Tibial nerve (tissue), 4 donors: ENCODE measurements at places on chromosomes 2 and 18. TPM values are rescaled to one million over a fixed set of nuclear protein-coding genes. Genes with fewer than 3 reads are reported as not detected.
A peak's percentile ranks its signal among the peaks of the same experiment; 100 is the strongest.

- DNase-seq = no peak
- H3K4me3 ChIP-seq = no peak overlapping the region
- peaks cover 3% of the 10 kb centered on the region for H3K27me3 ChIP-seq
- H3K36me3 ChIP-seq = no peaks in the 10 kb centered on the region
- H3K4me1 ChIP-seq = no peaks in the 10 kb centered on the region
- no peak overlapping the region for H3K27ac ChIP-seq
Measured at GRCh38 chr2:176171351-176172006, 14.4 kb downstream of the HOXD3 start.

- H3K4me3 ChIP-seq = no peak overlapping the region
- no peak overlapping the region for H3K27ac ChIP-seq
- no peaks in the 10 kb centered on the region for H3K4me1 ChIP-seq
- no peak for DNase-seq
Measured at GRCh38 chr2:75098856-75099255, 100.5 kb downstream of the TACR1 start.

GRCh38 chr2:151007365-151007764 is 254.3 kb downstream of the RBM43 start:
- H3K4me3 ChIP-seq = no peak overlapping the region
- DNase-seq = no peak
- no peaks in the 10 kb centered on the region for H3K27me3 ChIP-seq
- no peaks in the 10 kb centered on the region for H3K36me3 ChIP-seq

- no peaks in the 10 kb centered on the region for H3K27me3 ChIP-seq
- no peak for DNase-seq
- H3K36me3 ChIP-seq = no peaks in the 10 kb centered on the region
- no peak overlapping the region for H3K27ac ChIP-seq
- H3K4me3 ChIP-seq = no peak overlapping the region
- no peaks in the 10 kb centered on the region for H3K4me1 ChIP-seq
Measured at GRCh38 chr2:238345297-238345968, 25.1 kb downstream of the TRAF3IP1 start.

GRCh38 chr2:82478641-82479040 is 1980.4 kb downstream of the SUCLG1 start:
- H3K27me3 ChIP-seq = no peaks in the 10 kb centered on the region
- no peak overlapping the region for H3K27ac ChIP-seq
- DNase-seq = no peak
- no peaks in the 10 kb centered on the region for H3K36me3 ChIP-seq
- no peaks in the 10 kb centered on the region for H3K4me1 ChIP-seq

DNA sequence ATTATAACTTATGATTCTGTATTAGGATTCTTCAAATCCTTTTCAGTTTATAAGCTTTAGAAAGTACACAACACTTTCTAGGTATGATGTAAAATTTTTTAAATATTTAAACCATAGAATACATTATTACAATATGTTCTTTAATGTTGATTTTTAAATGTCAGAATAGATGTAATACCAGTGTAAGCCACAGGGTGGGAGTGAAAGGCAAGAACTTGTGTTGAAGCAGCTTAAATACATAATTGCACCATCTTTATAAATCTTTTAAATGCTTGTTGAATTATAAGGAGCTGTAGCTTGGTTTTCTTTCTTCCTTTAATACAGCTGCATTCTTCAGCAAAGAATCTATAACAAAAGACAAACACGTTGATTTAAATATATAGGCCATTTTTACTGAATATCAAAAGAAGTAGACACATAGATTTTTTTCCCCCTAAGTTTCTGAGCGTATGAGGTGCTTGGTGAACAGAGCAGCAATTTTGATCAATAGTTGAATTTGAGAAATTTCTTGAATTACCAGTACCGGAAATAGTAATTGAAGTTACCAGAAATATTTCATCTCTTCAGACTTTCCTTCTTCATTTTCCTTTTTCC is 63.0 kb downstream of the TANK start:
- H3K4me3 ChIP-seq = no peak overlapping the region
- no peak overlapping the region for H3K27ac ChIP-seq
- peaks cover 43% of the 10 kb centered on the region for H3K36me3 ChIP-seq
- H3K4me1 ChIP-seq = no peaks in the 10 kb centered on the region

GRCh38 chr2:175048275-175048674 is 43.1 kb upstream of the CHN1 start:
- H3K27ac ChIP-seq = no peak overlapping the region
- H3K27me3 ChIP-seq = no peaks in the 10 kb centered on the region
- no peaks in the 10 kb centered on the region for H3K4me1 ChIP-seq
- DNase-seq = no peak

DNA sequence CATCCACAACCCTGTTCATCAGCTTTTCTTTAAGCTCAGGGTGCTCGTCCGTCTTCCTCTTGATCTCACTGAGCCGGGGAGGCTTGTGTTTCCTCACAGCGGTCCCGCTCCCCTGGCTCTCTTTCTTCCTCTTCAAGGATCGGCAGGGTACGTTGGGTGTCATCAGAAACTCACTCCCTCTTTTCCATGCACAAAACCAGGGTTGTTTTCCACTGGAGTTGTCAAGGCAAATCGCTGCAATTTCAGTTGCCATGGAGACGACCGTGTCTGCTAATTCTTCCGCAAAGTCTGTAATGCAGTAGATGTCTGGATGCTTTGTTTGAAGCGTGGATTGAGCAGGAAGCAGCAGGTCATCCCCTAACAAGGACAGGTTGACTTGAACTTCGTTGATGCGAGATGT is 146.4 kb downstream of the DAW1 start:
- no peaks in the 10 kb centered on the region for H3K4me1 ChIP-seq
- no peak overlapping the region for H3K27ac ChIP-seq
- H3K27me3 ChIP-seq = no peaks in the 10 kb centered on the region
- DNase-seq = no peak
- no peaks in the 10 kb centered on the region for H3K36me3 ChIP-seq

The WBP1 gene
- total RNA-seq = 70.0 TPM

DNA sequence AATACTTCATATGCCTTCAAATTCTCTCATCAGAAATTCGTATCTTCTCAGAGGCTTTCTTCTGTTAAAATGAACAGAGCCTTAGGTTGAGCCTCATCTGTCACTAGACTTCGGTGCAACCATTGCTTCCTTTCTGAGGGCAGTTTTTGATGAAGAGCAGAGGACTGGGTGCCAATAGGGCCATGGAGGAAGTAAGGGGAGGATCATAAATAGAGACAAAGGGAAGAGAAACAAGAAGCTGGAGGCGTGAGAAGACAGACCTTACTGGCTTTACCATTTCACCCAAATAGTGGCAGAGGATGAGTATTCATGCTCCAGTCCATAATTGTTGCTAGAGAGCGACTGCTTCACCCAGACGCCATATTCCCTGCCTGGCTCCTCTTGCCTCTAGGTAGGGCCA is 215.6 kb upstream of the PKDCC start:
- no peak for DNase-seq
- H3K4me3 ChIP-seq = no peak overlapping the region
- H3K27me3 ChIP-seq = no peaks in the 10 kb centered on the region

GRCh38 chr2:233565685-233566140 is 869 bp downstream of the USP40 start:
- peak overlapping the region; percentile 70 for H3K4me3 ChIP-seq
- H3K27ac ChIP-seq = peak overlapping the region; percentile 87
- H3K4me1 ChIP-seq = no peaks in the 10 kb centered on the region
- H3K36me3 ChIP-seq = peaks cover 17% of the 10 kb centered on the region
- H3K27me3 ChIP-seq = no peaks in the 10 kb centered on the region

GRCh38 chr18:12308386-12309100 is 502 bp downstream of the TUBB6 start:
- H3K4me1 ChIP-seq = peaks cover 15% of the 10 kb centered on the region
- H3K27me3 ChIP-seq = no peaks in the 10 kb centered on the region
- H3K4me3 ChIP-seq = peak overlapping the region; percentile 69
- peak; percentile 69 for DNase-seq
- peak overlapping the region; percentile 93 for H3K27ac ChIP-seq
- peaks cover 36% of the 10 kb centered on the region for H3K36me3 ChIP-seq

The TNFAIP6 gene
- total RNA-seq = 4.8 TPM

GRCh38 chr2:237652181-237652580 is 24.8 kb downstream of the LRRFIP1 start:
- H3K27me3 ChIP-seq = no peaks in the 10 kb centered on the region
- no peaks in the 10 kb centered on the region for H3K36me3 ChIP-seq
- no peaks in the 10 kb centered on the region for H3K4me1 ChIP-seq
- no peak for DNase-seq
- no peak overlapping the region for H3K27ac ChIP-seq

DNA sequence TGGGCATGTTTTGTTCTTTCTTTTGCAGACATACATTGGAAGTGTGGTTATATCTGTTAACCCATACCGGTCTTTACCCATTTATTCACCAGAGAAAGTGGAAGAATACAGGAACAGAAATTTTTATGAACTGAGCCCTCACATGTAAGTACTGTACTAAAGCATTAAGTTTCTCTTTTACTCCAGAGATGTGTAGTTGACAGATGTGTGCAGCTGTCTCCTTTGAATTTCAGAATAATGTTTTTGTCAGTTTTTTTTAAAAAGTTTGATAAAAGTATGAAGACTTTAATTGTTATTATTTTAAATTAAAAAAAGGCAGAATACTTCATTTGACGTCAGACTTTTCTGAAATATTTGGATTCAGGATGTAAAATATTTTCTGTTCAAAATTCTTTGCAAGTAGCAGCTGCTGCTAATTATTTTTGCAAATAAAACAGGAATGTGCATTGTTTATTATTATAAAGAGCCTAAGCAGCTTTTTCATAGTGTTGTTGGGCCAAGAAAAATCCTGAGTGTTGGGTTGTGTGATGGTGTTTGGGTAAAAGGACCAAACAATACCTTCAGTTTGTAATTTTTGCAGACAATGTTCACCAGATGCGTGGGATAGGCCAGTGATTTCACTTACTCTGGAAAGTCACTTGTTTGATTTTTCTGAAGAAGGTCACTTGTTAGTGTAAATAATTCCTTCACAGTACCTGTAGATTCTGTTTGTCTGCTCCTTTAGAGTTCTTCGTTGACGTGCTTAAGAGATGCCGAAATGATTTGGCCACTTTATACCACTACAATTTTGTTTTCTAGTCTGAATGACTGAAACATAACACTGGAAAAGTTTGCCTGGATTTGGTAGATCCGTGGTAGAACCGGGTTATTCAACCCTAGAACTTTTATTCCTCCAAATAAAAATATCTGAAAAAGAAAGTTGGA is 51.1 kb downstream of the MYO1B start:
- peaks cover 19% of the 10 kb centered on the region for H3K4me1 ChIP-seq
- H3K27ac ChIP-seq = peak overlapping the region; percentile 16
- no peak for DNase-seq
- H3K27me3 ChIP-seq = no peaks in the 10 kb centered on the region
- H3K36me3 ChIP-seq = no peaks in the 10 kb centered on the region

GRCh38 chr2:74865770-74866674 is 32.1 kb downstream of the HK2 start:
- H3K36me3 ChIP-seq = no peaks in the 10 kb centered on the region
- H3K4me1 ChIP-seq = no peaks in the 10 kb centered on the region
- no peak for DNase-seq
- no peak overlapping the region for H3K4me3 ChIP-seq
- H3K27me3 ChIP-seq = no peaks in the 10 kb centered on the region

The LRP1B gene
- 2.1 TPM for total RNA-seq

DNA sequence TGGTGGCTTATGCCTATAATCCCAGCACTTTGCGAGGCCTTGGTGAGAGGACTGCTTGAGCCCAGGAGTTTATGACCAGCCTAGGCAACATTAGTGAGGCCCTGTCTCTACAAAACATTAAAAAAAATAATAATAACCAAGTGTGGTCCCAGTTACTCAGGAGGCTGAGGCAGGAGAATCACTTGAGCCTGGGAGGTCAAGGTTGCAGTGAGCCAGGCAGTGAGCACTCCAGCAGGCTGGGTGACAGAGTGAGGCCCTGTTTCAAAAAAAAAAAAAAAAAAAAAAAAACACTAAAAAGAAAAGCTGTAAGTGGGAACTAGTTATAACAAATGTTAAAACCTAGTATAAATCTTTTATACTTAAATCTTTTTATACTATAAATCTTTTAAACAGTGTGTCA is 146.2 kb upstream of the ITGA4 start:
- H3K36me3 ChIP-seq = no peaks in the 10 kb centered on the region
- H3K4me3 ChIP-seq = no peak overlapping the region
- DNase-seq = no peak

The SNED1 gene
- 116 TPM for total RNA-seq

DNA sequence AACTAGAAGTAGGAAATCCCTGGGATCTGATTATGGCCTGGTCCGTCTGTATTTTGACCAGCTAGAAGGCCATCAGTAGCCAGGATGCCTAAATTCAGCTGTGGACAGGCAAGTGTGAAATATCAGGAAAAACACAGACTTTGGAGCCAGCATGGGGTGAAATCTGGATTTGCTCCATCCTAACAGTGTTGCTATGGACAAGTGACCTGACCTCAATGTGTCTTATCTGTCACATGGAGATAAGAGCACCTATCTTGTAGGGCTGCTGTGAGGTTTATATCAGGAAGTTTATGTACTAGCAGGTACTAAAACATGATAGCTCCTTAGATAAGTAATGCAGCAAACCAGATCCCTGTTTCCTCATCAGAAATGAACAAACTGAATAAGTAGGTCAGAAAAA is 460.4 kb downstream of the STK39 start:
- no peak overlapping the region for H3K27ac ChIP-seq
- H3K27me3 ChIP-seq = no peaks in the 10 kb centered on the region
- DNase-seq = no peak

The ZNF142 gene
- total RNA-seq = 27.0 TPM

- H3K27ac ChIP-seq = no peak overlapping the region
- H3K36me3 ChIP-seq = no peaks in the 10 kb centered on the region
- no peak overlapping the region for H3K4me3 ChIP-seq
- DNase-seq = no peak
- H3K4me1 ChIP-seq = peaks cover 2% of the 10 kb centered on the region
Measured at GRCh38 chr2:47737191-47737975, 45.6 kb upstream of the MSH6 start.

The REG1A gene
- total RNA-seq = 30.9 TPM

DNA sequence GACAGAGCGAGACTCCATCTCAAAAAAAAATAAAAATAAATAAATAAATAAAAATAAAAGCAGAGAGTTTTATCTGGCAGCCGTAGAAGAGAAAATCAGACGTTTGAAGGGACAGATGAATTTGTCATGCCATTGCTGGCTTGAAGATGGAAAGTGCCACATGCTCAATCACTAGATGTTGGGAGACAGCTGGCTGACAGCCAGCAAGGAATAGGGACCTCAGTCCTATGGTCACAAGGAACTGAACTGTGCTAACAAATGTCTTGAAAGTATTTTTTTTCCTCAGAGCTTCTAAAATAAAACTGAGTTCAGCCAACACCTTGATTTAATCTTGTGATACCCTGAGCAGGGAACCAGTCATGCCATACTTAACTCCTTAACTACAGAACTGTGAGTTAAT is 65.4 kb downstream of the DTNA start:
- no peak for DNase-seq
- no peaks in the 10 kb centered on the region for H3K27me3 ChIP-seq
- no peak overlapping the region for H3K27ac ChIP-seq

- no peak overlapping the region for H3K27ac ChIP-seq
- H3K27me3 ChIP-seq = no peaks in the 10 kb centered on the region
Measured at GRCh38 chr18:29523371-29523770, 1346.4 kb upstream of the CDH2 start.

DNA sequence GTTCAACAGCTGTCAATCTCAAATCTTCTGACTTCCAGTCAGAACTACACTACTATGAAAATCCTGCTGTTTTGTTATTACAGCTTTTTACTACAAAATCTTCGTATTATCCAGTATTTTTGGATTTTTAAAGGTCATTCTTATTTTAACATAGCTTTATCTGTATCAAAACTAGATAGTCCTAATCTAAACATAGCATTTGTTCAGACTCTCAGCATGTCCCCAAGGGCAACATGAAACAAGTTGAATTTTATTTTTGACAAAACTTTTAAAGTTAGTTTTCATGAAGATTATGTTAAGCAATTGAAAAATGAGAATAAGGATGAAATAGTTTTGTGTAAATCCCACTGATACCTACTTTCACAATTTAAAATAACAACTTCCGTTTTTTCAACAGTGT is 48.1 kb downstream of the PDE1A start:
- no peak overlapping the region for H3K4me3 ChIP-seq
- no peaks in the 10 kb centered on the region for H3K36me3 ChIP-seq
- H3K4me1 ChIP-seq = no peaks in the 10 kb centered on the region
- H3K27ac ChIP-seq = no peak overlapping the region
- DNase-seq = no peak
- H3K27me3 ChIP-seq = no peaks in the 10 kb centered on the region
